Neural progenitor cell (in vitro differentiated cells): ENCODE measurements at places on chromosomes 2 and 18.

DNA sequence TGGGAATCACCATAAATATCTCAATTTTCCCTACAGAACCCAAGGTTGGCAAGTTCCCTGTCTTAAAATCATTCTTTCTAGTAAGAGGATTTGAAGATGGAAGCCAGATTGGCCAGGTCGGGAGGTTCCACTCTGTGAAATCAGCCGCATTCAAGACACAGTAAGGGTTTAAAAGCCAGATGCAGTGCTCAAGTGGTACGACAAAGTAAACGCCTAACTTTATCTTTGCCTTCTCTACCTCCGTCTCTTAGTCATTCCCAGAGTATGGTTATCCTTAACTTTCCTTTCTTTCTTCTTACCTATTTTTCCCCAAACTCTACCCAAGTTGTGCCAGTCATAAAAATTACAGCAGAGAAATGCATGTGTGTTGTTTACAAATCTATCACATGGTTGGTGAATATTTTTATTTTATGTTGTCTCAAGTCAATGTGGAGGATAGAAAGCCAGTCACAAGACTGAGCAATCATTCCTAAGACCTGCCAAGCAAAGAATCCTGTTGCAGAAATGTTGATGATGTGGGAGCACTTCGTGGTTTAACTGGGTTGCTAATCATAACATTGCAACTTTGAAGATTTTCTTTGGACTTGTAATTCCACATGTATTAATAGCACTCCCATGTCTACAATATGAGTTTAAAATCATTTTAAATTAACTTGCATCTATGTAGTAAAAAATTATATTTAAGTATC is 62.6 kb downstream of the SLC40A1 start:
- no peak for DNase-seq

- DNase-seq = no peak
These were observed 109.1 kb upstream of the CTDP1 start for GRCh38 chr18:79570266-79571201.

DNA sequence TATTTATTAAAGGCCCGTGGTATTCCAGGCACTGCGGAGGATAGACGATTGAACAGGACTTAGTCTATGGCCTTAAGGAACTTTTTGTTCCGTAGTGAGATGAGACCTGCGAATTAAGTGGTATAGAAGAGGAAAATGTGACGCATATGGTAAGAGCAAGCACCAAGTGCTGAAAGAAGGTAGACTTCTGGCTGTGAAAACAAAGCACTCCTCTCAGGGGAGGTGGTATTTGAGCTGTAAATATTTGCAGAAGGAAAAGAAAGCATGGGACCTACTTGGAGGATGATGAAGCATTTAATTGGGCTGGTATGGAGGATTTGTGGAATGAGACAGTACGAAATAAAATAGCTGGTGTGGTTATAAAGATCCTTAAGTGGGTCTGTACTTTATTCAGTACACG is 62.5 kb downstream of the GPR39 start:
- no peak for DNase-seq

GRCh38 chr18:70649683-70650082 is 360.8 kb downstream of the SOCS6 start:
- no peak for DNase-seq

GRCh38 chr2:240460781-240461431 is 25.4 kb downstream of the GPC1 start:
- no peak for DNase-seq

DNA sequence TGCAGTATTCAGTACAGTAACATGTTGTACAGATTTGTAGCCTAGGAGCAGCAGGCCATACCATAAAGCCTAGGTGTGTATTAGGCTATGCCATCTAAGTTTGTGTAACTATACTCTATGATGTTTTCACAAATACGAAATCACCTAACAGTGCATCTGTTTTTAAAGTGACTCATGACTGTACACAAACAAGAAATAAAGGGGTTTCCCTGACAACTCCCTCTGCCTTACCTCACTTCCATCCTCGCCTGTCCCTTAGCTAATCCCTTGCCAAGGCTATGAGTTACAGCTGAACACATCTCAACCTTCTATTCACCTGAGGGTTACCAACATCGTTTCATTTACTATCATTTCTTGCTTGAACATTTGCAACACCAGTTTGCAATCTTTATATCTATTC is 78.6 kb upstream of the RPRM start:
- DNase-seq = no peak

DNA sequence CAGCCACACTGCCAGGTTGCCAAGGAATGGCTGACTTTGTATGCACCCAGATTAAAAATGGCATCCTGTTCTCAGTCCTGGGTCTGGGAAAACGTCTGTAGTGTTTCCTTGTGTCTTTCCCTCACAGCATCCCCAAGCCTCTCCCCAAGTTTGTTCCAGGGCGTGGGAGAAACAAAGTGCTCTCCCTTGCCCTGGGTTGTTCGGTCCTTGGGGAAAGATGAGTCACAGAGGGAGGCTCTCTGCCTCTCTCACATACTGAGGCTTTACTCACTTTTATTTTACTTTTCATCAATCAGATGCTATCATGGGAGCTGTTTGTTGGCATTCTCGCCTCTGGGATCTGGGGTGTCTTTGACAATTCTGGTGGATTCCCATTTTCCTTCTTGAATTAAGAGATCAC is 492.3 kb downstream of the XIRP2 start:
- no peak for DNase-seq

- DNase-seq = no peak
These were observed 467.7 kb upstream of the CELF4 start for GRCh38 chr18:38033282-38033681.

GRCh38 chr2:43152741-43153647 is 73.4 kb downstream of the ZFP36L2 start:
- DNase-seq = no peak

DNA sequence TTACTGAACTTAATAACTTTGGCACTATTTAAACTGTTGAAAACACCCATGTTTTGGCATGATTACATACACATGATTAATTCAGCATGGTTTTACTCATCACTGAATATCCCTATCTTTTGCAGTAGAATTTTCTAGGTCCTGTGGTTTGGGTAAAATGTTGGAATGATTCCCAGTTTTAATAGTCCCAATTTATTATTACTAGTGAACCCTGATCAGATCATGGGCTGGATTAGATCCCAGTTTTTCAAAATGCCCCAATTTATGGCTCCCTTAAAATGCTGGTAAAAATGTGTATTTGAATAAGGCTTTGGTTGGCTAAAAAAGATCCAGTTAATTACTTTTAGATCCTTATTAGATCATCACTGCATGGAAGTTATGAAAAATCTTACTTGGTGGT is 273.6 kb upstream of the NRP2 start:
- no peak for DNase-seq

- no peak for DNase-seq
These were observed 658.4 kb upstream of the FSHR start for GRCh38 chr2:49812730-49813129.
